ENCODE measurements at places on chromosomes 3 and 15.

DNA sequence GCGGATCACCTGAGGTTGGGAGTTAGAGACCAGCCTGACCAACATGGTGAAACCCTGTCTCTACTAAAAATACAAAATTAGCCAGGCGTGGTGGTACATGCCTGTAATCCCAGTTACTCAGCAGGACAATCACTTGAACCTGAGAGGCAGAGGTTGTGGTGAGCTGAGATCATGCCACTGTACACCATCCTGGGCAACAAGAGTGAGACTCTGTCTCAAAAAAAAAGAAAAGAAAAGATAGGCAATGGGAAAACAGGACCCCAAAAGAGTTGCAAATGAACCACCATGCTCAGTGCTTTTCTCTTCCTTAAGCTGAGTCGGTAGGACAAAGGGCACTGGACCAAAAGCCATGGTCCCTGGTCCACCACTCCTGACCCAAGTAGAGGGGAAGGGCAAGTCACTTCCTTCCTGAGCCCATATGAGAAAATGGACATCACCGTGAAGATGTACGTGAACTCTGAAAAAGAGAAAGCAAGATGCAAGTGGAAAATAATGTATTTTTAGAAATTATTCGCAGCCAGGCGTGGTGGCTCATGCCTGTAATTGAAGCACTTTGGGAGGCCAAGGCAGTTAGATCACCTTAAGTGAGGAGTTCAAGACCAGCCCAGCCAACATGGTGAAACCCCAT, 2.6 kb downstream of the ITGB5 start:
- no peak for DNase-seq

GRCh38 chr3:50194128-50194902, 2.9 kb downstream of the GNAT1 start:
- peak; percentile 72 for DNase-seq

- DNase-seq = no peak
Measured at GRCh38 chr3:62475306-62475705, 102.0 kb upstream of the FEZF2 start.

DNA sequence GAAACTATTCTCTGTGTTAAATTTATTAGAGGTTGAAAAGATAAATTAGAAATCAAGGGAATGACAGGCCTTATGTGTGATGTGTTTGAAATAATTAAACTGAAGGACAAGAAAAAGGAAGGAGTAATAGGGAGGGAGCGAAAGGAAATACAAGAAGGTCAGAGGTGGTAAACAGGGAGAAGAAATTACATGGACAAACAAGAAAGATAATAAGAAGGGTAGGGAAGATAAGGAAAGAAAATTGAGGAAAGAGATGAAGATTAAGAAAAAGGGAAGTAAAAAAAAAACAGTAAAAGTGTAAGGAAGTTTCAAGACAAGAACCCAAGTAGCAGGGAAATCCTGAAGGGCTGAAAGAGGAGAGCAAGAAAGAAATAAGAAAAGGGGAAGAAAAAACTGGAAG, 26.2 kb upstream of the ANXA2 start:
- no peak for DNase-seq

All from stimulated activated CD8-positive, alpha-beta memory T cell treated with anti-CD3 and anti-CD28 coated beads, Interleukin-7, amount 100 ng/mL, for 1 hour (primary cell).